ENCODE measurements at places on chromosomes 12 and 14. TPM values are rescaled to one million over a fixed set of nuclear protein-coding genes. Genes with fewer than 3 reads are reported as not detected.

- peak; percentile 56 for DNase-seq
Measured at GRCh38 chr12:123912415-123913380, 59.9 kb downstream of the CCDC92 start.

- no peak for DNase-seq
Measured at GRCh38 chr14:100075681-100076080, 10.5 kb downstream of the EVL start.

DNA sequence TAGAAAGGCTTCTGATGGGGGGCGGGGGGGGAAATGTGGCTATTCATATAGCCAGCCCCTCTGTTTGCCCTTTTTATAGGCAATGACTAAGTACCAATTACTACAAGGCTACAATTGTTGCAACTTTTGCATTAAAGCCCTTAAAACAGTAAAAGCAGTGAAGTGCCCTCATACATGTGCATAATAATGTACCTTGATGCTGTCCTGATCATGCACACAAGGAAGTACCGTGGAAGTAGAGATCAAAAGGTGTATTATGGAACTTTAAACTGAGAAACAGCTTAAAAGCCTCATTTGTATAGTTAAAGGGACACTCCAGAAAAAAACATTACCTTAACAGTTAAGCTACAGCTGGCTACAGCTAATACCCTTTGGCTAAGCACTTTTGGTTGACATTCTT lies 111.8 kb downstream of the PLEKHG7 start:
- DNase-seq, result no peak

SERPINA12 gene
- not detected for total RNA-seq

DNA sequence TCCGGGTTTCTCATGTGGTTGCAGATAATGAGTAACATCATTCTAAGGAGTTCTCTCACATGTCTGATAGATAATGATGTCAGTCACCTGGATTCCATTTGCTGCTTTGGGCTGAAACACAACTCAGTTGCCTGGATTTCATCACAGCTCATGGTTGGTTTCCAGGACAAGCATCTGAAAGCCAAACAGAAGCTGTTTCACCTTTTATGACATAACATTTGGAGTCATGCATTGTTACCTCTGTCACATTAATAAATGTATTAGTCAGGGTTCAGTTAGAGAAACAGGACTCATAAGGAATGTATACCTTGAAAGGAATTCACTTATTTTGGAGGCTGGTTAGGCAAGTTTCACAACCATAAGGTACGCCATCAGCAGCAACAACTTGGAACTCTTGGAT lies 251.9 kb upstream of the ATXN7L3B start:
- DNase-seq, result no peak

- peak; percentile 16 for DNase-seq
Measured at GRCh38 chr12:128938886-128939285, 85.6 kb downstream of the GLT1D1 start.

- DNase-seq, result no peak
Measured at GRCh38 chr12:25629341-25629740, 76.3 kb upstream of the LMNTD1 start.

HOTAIR gene
- 0.15 TPM for total RNA-seq

DNA sequence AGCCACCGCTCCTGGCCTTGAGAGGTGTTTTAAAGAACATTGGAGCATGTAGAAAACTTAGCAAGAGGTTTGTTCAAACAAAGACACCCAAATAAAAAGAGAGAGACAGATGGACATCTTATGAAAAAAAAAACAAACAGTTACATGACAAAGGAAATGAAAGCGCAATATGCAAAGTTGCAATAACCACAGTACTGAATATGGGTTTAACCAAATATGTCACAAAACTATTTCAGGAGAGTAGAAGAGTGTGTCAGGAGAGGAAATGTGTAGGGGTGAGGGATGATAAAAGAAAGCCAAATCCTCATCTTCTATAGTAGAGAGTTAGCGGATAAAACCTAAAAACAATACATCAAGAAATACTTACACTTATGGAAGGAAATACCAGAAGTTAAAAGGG lies 98.4 kb downstream of the GTF2A1 start:
- DNase-seq, result no peak

DNA sequence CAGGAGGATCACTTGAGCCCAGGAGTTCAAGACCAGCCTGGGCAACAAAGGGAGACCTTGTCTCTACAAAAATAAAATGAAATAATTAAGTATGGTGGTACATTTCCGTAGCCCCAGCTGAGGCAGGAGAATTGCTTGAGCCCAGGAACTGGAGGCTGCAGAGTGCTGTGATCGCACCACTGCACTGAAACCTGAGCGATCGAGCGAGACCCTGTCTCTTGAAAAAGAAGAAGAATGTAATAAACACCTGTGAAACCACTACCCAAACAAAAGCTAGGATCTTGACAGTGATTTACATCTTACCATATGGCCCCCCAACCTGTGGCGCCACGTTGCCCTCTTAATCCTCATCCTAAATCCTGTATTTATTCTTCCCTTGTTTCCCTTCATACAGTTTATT lies 5.7 kb upstream of the DTX1 start:
- no peak for DNase-seq

TTC9 gene
- total RNA-seq, result 7.5 TPM

SPIC gene
- not detected for total RNA-seq

- peak; percentile 2 for DNase-seq
Measured at GRCh38 chr12:30457621-30458289, 237.9 kb downstream of the IPO8 start.

- DNase-seq, result no peak
Measured at GRCh38 chr14:20470603-20470901, 1.3 kb downstream of the PNP start.

SOX5 gene
- total RNA-seq, result 71.4 TPM

LAG3 gene
- total RNA-seq, result 1.7 TPM

IL23A gene
- 0.77 TPM for total RNA-seq

DNA sequence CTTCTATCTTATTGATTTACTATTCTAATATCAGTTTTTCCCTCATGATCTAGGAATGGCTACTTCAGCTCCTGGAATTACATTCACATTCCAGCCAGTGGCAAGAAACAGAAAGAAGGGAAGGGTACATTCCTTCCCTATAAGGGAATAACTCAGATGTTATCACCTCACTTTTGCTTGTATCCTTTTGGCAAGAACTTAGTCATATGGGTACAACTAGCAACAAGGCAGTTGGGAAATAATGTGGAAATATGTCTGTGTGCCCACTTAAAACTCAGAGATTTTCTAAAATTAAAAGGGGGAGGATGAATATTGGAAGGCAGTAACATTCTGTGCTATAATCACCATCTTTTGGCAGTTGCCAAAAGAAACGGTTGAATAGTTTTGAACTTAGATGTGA lies 85.6 kb downstream of the MSRB3 start:
- no peak for DNase-seq

BDKRB2 gene
- total RNA-seq, result 2.1 TPM

SLC17A8 gene
- total RNA-seq, result 14.8 TPM

DNA sequence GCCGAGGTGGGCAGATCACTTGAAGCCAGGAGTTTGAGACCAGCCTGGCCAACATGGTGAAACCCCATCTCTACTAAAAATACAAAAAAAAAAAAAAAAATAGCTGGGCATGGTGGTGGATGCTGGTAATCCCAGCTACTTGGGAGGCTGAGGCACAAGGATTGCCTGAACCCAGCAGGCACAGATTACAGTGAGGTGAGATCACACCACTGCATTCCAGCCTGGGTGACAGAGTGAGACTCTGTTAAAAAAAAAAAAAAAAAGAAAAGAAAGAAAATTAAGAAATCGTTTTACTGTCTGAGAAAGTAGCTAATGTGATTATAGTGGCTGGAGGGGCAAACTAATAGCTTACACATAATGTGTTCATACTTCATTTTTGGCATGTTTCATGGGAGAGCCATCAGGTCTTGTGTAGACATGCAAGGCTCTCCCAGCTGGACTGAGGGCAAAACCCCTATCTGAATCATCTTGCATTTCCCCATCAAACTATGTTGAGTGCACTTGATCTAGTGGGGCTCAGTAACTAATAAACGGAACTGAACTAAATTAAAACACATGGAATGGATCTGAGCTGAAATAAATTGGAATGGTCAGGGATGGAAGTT lies 16.2 kb downstream of the KIF21A start:
- DNase-seq, result no peak

- DNase-seq, result no peak
Measured at GRCh38 chr12:3379079-3379478, 111.9 kb upstream of the PRMT8 start.

GRCh38 chr14:51849097-51849496 lies 11.3 kb upstream of the GNG2 start:
- no peak for DNase-seq

ADCK1 gene
- 7.3 TPM for total RNA-seq

GRCh38 chr14:93099196-93099595 lies 16.5 kb downstream of the ITPK1 start:
- DNase-seq, result peak; percentile 56

SMOC1 gene
- 1.5 TPM for total RNA-seq

DNA sequence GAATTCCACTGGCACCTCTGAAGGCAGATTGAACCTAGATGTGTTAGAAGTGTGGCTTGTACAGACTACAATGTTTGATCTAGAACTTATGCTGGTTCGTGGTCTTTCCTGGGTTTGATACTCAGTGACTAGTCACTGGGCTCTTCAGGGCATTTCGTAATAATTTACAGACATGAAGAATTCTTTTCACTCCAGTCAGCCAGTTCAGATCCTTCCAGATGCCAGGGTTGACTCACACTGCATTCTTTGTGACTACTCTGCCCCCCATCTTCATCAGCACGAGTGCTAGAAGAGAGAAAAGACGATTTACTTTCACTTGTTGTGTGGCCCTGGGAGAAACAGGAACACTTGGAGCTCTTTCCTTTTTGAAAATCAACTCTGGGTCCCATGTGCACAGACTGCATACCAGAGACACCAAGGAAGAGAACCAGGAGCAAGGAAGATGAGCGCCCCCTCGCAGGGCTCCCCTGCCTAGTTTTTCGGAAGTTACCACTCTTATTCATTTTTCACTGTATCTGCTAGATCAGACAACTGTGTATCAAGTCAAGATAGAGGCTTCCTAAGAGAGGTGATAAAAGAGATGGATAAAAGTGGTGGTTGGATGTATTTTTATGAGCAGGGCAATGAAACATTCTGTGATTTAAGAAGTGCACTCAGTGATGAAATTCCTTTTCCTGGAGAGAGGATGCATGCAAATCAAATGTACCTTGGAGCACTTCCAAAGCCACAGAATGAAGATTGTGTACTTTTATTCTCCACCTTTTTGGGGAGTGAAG lies 33.5 kb upstream of the EVL start:
- DNase-seq, result peak; percentile 37

SYCP3 gene
- 0.46 TPM for total RNA-seq

DNA sequence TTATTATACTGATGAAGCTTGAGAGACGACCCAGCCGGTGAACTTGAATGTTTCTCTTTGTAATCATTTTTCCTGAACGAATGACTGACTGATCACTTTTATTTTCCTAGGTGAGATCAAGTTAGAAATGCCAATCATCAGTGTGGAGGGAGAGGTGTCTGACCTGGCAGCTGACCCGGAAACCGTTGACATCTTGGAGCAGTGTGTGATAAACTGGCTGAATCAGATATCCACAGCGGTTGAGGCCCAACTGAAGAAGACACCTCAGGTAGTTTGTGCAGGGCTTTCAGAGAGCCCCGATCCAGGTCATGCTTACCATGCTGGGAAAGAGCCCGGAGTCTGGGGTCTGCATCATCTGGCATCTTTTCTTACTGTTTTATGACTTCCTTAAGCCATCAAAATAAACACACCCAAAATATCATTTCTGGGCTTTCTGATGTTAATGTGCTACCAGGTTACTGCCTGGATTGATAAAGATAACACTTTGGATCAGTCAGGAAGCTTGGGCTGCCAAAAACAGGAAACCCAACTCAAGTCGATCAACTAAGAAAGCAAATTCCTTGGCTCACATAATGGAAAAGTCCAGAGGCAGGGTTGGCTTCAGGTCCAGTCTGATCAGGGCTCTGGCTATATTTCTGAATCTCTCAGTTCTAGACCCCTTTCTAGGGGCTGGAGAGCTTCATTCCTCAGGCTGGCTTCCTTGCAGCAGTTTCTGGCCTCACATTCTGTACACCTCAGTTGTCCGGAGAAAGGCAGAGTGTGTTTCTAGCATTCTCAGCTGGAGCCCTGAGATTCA lies 21.1 kb downstream of the DNAH10 start:
- no peak for DNase-seq

- no peak for DNase-seq
Measured at GRCh38 chr12:84793558-84794367, 118.8 kb downstream of the SLC6A15 start.

DPF3 gene
- total RNA-seq, result 0.74 TPM

DNA sequence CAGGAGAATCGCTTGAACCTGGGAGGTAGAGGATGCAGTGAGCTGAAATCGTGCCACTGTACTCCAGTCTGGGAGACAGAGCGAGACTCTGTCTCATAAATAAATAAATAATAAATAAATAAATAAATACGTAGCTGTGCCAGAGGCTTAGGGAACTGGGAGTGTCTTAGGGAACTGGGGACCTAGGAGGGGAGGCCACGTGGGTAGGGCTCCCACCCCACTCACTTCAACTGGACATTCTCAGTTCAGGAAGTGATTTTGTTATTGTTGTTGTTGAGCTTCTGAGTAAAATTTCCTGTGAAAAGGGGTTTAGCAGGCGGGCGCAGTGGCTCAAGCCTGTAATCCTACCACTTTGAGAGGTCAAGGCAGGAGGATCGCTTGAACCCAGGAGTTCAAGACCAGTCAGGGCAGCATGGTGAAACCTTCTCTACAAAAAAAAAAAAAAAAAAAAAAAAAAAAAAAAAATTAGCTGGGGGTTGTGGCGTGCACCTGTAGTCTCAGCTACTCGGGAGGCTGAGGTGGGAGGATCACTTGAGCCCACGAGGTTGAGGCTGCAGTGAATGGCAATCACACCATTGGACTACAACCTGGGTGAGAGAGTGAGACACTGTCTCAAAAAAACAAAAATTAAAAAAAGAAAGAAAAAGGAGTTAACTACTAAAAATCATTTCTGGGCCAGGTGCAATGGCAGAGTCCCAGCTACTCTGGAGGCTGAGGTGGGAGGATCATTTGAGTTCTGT lies 19.0 kb upstream of the ANKRD9 start:
- no peak for DNase-seq

LRTM2 gene
- total RNA-seq, result not detected

- peak; percentile 52 for DNase-seq
Measured at GRCh38 chr12:26791301-26791791, 41.6 kb downstream of the ITPR2 start.

DNA sequence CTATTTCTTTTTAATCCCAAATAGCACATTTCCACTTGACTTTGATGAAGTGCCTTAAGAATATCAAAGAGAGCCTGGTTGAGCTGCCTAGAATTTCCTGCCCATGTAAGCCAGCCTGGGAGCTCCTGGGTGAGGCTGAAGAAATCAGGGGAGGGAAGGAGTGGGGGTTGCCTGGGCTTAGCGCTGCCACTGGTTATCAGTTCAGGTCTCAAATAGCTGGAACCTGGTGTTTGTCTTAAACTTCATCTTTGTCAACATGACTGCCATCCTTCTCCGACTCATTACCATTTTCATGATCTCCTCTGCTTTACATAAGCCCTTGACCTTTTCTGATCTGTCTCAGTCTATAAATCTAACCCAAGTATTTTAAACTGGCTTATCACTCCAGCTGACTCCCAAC lies 151.5 kb downstream of the TTC8 start:
- DNase-seq, result peak; percentile 14
